ENCODE measurements at places on chromosomes 3 and 15.

- DNase-seq: peak; percentile 55
Observed at GRCh38 chr3:111151438-111151837, 79.8 kb downstream of the NECTIN3 start.

- DNase-seq: peak; percentile 59
Observed at GRCh38 chr15:87672309-87673288, 583.9 kb downstream of the NTRK3 start.

GRCh38 chr15:86591994-86592735 lies 512.5 kb downstream of the AGBL1 start:
- DNase-seq: no peak

DNA sequence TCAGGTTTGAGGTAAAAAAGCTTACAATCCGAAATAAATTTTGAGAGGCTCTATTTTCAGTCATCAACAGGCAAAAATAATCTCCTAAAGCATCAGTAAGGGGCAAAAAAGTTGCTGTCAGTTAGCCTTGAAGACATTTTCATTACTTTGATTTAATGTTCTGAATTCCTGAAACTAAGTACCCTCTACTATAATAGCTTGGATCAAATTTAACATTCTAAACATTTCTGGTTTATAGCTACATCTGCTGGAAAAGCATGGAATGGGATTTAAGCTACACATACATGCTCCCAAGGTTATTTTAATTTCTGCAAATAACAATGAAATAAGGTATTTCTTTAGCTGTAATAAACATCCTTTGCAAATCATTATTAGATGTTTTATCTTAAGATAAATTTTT lies 245.4 kb downstream of the ULK4 start:
- DNase-seq: peak; percentile 48

DNA sequence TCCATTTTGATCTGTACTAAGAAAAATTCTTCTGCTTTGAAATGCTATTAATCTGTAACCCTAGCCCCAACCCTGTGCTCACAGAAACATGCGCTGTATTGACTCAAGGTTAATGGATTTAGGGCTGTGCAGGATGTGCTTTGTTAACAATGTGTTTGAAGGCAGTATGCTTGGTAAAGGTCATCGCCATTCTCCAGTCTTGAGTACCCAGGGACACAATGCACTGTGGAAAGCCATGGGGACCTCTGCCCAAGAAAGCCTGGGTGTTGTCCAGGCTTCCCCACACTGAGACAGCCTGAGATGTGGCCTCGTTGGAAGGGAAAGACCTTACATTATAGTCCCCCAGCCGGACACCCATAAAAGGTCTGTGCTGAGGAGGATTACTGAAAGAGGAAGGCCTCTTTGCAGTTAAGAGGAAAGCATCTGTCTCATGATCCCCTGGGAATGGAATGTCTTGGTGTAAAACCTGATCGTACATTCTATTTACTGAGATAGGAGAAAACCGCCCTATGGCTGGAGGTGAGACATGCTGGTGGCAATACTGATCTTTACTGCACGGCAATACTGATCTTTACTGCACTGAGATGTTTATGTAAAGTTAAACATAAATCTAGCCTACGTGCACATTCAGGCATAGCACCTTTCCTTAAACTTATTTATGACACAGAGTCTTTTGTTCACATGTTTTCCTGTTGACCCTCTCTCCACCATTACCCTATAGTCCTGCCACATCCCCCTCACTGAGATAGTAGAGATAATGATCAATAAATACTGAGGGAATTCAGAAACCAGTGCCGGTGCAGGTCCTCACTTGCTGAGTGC lies 6.3 kb downstream of the PIGZ start:
- no peak for DNase-seq

DNA sequence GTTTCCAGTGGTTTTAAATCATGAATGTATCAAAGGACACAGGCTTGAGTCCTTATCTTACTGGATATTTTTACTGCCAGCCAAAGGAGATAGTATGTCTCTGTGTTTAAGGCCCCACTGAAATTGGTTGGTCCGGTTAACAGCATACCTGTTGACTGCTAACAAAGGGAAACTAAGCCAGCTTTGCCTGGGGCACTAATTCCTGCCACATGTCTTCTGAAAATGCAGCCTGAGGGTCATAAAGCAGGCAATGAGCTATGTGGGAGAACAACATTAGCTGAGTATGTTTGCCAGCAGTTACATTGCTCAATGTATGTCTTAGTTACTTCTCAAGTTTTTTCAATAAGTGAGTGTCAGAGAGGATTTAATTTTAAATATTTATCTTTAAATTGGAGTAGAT lies 12.4 kb downstream of the PLS1 start:
- no peak for DNase-seq

DNA sequence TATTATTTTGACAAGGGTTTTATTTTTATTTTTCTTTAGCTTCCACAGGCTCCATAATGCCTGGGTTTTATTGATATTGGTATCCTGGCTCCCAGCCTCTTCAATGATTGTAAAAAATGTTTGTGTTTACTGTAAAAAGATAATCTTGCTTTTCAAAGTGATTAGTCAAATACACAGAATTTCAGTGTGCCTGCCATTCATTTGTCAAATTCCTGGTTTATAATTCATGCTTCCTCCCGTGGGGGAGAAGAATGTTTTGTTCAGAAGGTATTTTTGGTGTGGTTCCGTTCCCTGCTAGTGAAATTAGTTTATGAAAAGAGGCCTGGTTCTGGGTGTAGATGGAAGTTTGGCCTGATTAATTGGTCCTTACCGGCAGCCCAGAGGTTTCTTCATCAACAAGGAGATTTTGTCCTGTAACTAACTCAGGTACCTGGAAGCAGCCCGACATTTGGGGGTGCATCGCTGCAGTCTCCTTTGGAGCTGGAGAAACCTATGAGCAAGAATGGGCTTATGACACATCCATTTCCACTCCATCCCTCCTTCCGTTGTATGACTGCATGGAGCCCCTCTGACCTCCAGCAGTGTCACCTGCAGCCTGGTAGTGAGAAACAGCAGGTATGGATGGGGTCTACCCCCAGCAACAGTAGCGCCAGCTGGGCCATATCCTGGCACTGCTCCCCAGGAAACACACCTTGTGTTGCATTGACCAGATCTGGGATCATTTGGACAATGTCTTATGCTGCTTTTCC lies 101.5 kb downstream of the PGPEP1L start:
- peak; percentile 33 for DNase-seq

DNA sequence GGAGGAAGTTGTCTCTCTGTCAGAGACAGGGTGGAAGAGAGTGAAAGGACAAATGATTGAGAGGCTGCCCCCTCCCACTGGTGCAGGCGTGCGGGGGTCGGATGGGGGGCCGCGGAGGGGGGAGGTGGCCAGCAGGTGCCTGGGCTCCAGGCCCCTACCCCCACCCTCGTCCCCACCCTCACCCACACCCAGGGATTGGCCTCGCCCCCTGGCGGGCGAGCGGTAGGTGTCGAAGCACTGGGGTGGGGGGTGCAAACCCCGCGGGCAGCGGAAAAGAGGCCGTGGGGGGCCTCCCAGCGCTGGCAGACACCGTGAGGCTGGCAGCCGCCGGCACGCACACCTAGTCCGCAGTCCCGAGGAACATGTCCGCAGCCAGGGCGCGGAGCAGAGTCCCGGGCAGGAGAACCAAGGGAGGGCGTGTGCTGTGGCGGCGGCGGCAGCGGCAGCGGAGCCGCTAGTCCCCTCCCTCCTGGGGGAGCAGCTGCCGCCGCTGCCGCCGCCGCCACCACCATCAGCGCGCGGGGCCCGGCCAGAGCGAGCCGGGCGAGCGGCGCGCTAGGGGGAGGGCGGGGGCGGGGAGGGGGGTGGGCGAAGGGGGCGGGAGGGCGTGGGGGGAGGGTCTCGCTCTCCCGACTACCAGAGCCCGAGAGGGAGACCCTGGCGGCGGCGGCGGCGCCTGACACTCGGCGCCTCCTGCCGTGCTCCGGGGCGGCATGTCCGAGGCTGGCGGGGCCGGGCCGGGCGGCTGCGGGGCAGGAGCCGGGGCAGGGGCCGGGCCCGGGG lies at the start of gene KAT2B:
Gene KAT2B (plus strand): TSS at position 682 of the 783 bp plus-strand sequence. CDS start 32 bp downstream, at position 714.
- DNase-seq: peak; percentile 50

GRCh38 chr3:27729748-27730611 lies 7.9 kb upstream of the EOMES start:
- DNase-seq: no peak

DNA sequence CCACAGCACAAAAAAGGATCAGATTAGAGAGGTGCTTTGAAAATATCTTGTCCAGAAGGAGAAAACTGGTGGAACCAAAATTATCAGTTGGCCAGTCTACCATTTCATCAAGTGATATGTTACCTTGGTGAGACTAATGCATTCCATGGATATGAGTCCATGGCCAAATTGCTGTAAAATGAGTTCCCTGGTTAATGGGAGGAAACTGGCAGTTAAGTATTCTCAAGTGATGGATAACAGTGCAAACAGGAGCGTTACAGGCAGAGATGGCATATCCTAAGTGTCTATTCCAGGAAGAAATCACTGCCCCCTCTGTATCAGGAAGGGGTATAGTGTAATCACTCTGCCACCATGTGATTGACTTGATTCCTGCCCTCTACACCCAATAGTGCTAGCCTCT lies 34.0 kb downstream of the MYRIP start:
- no peak for DNase-seq

DNA sequence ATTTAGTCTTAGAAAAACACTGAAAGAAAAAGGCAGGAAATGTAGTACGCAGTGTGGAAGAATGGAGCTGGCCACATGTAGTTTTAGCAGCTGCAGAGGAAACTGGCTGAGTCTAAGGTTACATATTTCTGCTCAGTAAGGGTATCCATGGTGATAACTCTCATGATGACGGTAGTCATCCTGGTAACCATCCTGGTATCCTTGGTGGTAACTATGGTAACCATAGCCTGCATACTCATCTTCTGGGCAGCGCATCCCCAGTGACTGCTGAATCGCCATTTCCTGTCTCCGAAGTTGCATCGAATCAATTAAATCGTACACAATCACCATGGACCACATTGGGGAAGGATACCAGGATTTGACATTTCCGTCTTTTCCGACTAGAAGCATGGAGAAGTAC lies 35.7 kb downstream of the CCDC80 start:
- peak; percentile 95 for DNase-seq

- DNase-seq: no peak
Observed at GRCh38 chr3:35338186-35338585, 301.1 kb upstream of the ARPP21 start.

- peak; percentile 75 for DNase-seq
Observed at GRCh38 chr3:152834776-152835600, at the start of gene P2RY1. Gene P2RY1 (plus strand): TSS chr3:152835131. CDS start chr3:152835783, 652 bp downstream.

DNA sequence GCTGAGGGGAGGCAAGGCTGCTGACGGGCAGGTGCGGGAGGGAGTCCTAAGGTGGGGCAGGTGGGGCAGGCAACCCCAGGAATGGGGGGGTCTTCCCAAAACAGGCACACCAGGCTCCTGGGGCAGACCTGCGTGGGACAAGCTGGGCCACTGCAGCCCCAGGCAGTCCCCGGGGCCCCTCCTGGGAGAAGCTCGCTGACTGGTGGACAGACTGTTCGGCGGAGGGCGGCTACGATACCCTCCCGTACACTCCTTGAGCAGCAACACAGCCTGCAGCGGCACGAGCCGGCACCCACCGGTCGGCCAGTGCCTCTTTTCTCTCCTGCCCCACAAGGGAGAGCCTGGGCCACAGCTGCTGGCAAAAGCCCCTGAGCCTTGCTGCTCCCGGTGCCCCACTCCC lies 65.9 kb upstream of the RPL32 start:
- no peak for DNase-seq

DNA sequence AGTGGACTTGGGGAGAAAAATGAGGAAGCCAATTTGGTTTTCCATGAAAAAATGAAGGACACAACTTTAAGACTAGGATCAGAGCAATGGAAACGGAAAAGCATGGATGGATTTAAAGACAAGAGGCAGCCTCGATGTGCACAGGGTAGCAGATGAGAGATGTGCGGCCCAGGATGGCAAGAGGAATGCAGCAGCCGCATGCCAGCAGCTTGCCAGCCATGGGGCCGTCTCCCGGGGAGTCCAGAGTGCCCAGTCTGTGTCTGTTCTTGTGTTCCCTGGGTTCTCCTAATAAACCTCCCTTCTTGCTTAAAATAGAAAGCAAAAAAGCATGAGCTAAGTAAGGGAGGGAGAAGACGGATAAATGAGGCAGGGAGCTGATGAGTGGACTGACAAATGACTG lies 68.0 kb upstream of the IQSEC1 start:
- no peak for DNase-seq

- no peak for DNase-seq
Observed at GRCh38 chr15:67066959-67067853, 1.8 kb downstream of the SMAD3 start.

GRCh38 chr3:134342259-134342658 lies 32.0 kb downstream of the AMOTL2 start:
- no peak for DNase-seq

GRCh38 chr3:157491136-157491535 lies 12.1 kb downstream of the VEPH1 start:
- no peak for DNase-seq

DNA sequence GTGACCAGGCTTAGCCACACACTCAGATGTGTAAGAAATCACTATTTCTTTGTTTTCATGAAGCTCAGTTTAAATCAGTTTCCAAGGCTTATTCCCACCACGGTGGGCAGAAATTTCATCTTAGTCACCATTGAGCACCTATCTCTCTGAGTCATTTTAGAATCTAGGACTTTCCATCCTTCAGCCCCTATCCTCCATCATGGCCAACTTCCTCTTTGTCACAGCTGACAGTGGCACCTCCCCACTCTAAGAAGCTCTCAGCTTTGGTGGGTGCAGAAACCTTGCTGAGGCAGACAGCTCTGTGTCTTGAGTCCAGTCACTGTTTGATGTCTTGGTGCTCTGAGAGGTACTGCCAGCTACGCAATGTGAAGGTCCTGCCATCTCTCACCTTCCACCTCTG lies 32.9 kb downstream of the SNTN start:
- no peak for DNase-seq

GRCh38 chr3:7696320-7696719 lies 805.3 kb upstream of the LMCD1 start:
- DNase-seq: no peak

GRCh38 chr3:165920984-165921383 lies 83.8 kb upstream of the BCHE start:
- no peak for DNase-seq

- DNase-seq: no peak
Observed at GRCh38 chr3:184570489-184570888, 8.9 kb downstream of the EPHB3 start.

GRCh38 chr15:74229686-74230085 lies 6.4 kb upstream of the CCDC33 start:
- no peak for DNase-seq

- DNase-seq: no peak
Observed at GRCh38 chr15:35728219-35728940, 182.4 kb upstream of the DPH6 start.

GRCh38 chr3:11238880-11239279 lies 33.3 kb upstream of the ATG7 start:
- peak; percentile 84 for DNase-seq

DNA sequence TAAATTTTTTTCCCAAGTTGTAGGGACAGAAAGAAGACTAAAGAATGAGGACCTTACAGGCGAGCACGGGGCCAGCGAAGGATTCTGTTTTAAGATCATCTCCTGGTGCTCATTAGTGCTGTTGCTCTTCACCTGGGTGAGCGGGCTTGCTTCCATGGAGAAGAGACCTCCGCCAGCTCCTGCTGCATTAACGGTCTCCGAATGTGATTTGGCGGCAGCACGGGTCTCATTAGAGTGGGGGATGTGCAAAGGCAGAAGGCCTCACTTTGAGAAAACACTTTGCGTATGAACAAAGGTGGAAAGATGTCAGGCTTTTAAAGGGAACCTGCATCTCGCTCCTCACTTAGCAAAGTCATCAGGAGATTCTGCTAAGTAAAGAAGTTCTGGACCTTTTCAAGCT lies 753.4 kb upstream of the CFAP20DC start:
- DNase-seq: no peak

Data from fibroblast of pulmonary artery (primary cell).